Esophagus squamous epithelium (tissue), 5 donors: ENCODE measurements at places on chromosomes 16 and 17.

- no peak for DNase-seq
These were observed 16.6 kb downstream of the CD7 start for GRCh38 chr17:82300707-82301270.

- DNase-seq, result no peak
These were observed 50.9 kb upstream of the MTSS2 start for GRCh38 chr16:70736465-70737376.

DNA sequence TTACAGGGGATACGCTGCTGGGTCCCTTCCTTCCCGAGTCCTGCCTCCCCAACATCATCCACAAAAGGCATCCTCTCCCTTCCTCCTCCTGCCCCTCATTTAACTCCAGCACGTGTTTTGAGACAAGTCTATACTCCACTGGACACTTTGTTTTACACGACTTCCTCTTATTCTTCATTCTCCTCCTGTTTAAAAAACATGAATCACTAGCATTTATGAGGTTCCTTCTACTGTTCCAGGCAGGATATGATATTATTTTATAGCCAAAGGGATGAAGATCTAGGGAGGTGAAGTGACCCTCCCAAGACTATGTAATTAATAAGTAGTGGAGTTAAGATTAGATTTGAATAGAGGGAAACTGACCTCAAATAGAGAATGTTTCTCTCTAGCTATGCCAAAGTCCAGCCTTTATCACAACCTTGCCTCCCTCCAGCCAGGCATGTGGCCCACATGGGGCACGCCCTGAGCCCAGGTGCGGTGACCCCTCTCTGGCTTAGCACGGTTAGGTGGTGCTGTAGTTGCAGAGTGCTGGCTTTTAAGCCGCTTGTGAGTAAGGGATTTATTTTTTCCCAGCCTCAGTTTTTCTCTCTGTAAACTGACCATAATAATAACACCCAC is 1.3 kb upstream of the HSD17B2 start:
- no peak for DNase-seq

DNA sequence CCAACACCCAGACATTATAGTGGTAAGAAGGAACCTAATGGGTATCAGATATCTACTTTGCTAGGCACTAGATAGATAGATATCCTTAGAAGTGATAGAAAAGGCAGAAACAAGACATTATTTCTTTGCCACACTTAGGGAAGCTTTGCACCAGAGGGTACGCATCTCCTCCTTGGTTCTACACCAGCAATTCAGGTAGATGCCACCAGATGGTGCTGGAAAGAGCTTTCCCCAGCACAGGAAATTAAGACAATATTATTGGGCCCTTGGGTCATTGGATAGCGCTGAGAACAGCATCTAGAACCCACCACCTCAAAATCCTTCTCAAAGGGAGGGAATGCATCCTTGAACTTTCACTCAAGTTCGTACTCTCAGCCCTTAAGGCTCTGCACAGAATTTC is 173.8 kb upstream of the CCL2 start:
- no peak for DNase-seq

- DNase-seq, result no peak
These were observed 109.6 kb downstream of the CLEC16A start for GRCh38 chr16:11053916-11054460.

DNA sequence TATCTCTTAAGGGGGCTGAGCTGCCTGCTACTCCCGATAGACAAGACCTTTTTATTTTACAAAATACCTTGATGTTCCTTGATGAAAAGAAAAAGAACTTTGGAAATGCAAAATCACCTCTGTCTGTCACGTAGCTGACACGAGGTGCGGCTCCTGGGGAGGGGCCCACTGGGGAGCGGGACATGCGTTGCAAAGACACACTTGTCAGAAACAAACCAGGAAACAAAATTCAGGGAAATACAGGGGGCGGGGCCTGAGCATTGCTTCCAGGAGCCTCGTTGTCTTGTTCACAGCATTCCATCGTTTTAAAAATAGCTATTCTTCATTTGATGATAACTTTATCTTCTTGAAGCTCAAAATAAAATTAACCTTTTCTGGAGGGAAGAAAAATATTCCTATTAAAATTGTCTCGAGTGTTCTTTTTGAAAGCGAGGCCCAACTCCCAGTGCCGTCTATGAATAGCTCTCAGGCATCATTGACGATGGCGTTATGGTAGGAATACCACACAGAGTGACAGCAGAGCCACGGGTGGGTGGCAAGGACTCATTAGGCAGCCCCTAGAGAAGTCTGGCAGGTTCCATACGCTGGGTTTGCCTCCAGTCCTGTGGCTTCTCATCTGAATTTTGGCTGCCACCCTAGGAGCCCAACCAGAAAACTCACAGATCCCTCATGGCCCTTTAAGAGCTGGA is 286.9 kb downstream of the CPPED1 start:
- no peak for DNase-seq

- no peak for DNase-seq
These were observed 142.1 kb downstream of the SLC39A11 start for GRCh38 chr17:72950242-72950931.

- DNase-seq, result no peak
These were observed 1.3 kb upstream of the ST3GAL2 start for GRCh38 chr16:70440009-70440692.

DNA sequence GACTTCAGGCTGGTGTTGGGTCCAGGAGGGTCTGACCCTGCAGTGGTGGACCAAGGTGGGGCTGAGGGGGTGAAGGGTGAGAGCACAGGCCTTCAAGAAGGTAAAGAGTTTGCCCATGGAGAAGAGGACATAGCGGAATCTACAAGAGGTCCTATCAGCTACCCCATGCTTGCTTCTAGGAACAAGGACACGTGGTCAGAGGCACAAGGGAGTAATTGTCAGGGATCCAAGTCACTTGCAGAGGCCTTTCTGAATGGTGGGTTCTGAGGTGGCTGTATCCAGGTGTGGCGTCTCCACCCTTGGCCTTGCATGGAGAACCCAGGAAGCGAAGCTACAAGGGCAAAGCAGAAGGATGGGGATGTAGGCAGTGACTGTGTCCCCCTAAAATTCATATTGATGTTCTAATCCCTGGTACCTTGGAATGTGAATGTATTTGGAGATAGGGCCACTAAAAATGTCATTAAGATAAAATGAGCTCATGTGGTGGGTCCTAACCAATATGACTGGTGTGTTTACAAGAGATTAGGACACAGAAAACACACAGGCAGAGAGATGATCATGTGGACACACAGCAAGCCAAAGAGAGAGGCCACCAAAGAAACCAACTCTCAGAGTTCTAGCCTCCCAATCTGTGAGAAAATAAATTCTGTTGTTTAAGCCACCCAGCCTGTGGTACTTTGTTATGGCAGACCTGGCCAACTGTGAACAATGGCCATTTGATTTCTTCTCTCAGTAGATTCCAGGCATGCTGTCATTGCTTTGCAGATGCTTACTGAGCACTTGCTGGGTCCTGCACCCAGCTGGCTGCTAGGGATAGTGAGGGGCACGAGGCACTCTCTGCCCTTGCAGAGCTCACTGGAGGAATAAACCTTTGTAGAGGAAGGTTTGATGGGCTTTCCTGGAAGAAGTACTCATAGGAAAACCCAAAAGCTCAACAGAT is 75.8 kb downstream of the UTP18 start:
- no peak for DNase-seq

- DNase-seq, result no peak
These were observed 12.2 kb downstream of the HIC1 start for GRCh38 chr17:2067048-2067561.

GRCh38 chr17:21286909-21287702 is 2.6 kb downstream of the MAP2K3 start:
- DNase-seq, result no peak

DNA sequence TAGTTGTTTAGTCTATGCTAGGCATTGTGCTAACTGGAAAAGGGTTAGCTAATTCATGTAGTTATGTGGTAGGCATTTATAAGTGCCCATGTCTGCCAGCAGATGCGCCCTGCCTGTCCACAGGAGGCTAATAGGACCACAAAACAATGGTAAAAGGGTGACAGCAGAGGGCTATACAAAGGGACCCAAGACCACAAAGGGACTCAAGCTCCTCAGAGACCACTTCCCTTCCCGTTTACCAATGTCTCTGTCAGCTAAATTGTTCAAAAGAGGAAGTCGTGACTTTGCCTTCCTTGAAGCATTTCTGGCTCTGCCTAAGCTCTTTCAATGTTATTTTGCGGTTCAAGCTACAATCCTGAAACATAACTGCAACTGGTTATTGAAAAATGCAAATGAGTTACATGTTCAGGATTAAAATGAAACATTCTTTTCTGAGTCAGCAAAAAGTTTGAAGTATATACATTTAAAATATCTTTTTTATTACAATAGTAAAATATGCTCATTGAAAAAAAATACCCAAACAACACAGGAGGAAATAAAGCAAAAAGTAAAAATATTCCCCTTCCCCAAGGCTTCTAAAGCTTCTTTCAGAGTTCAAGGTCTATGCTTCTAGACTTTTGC is 149.2 kb downstream of the MAF start:
- no peak for DNase-seq

- no peak for DNase-seq
These were observed 16.2 kb upstream of the MTMR4 start for GRCh38 chr17:58530655-58531054.
